ENCODE measurements at places on chromosomes 6 and 20. TPM values are rescaled to one million over a fixed set of nuclear protein-coding genes. Genes with fewer than 3 reads are reported as not detected.

HLA-DOB gene
- total RNA-seq: not detected

TSBP1 gene
- total RNA-seq: not detected

PLCB1 gene
- 13.0 TPM for total RNA-seq

ZBTB9 gene
- total RNA-seq: 11.0 TPM

ZNF512B gene
- total RNA-seq: 8.9 TPM

RAD21L1 gene
- total RNA-seq: not detected

PCSK2 gene
- total RNA-seq: 0.52 TPM

MSH5 gene
- total RNA-seq: 3.1 TPM

OR2J3 gene
- not detected for total RNA-seq

LBP gene
- 0.52 TPM for total RNA-seq

BTBD3 gene
- 52.2 TPM for total RNA-seq

COL12A1 gene
- total RNA-seq: 474 TPM

BMP6 gene
- total RNA-seq: 2.1 TPM

BCAS1 gene
- total RNA-seq: 2.1 TPM

MCCD1 gene
- not detected for total RNA-seq

CCN2 gene
- 29.7 TPM for total RNA-seq

CPXM1 gene
- 26.1 TPM for total RNA-seq

ADA gene
- 3.7 TPM for total RNA-seq

SYTL3 gene
- 5.7 TPM for total RNA-seq

CLIC5 gene
- total RNA-seq: 7.8 TPM

BANF2 gene
- not detected for total RNA-seq

FAM162B gene
- total RNA-seq: 4.7 TPM

CCM2L gene
- 4.7 TPM for total RNA-seq

ARG1 gene
- total RNA-seq: 1.0 TPM

LY6G6F gene
- not detected for total RNA-seq

RIN2 gene
- 27.1 TPM for total RNA-seq

EPB41L1 gene
- 10.4 TPM for total RNA-seq

ANKEF1 gene
- 1.0 TPM for total RNA-seq

TULP4 gene
- 634 TPM for total RNA-seq
